ENCODE measurements at places on chromosomes 4 and X.
A peak's percentile ranks its signal among the peaks of the same experiment; 100 is the strongest.

DNA sequence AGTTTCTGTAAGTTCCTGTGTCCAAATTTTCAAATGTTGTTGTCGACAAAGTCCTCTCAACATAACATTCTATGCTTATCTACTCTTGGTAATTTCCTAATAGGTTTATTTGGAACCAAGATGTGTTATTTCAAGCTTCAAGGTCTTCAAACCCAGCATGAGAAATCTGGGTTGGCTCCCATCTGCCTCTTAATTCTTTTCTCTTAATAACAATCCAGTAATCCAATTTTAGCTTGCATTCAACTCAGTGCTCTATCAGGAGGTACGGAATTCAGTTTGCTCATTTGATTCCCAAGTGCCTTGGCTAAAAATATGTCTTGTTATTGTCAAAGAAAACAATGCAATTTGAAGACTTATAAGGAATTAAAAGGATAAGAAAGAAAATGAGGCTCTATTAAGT is 235.5 kb upstream of the MID1 start:
- DNase-seq = no peak

GRCh38 chrX:70029863-70030262 is 19.9 kb downstream of the AWAT2 start:
- peak; percentile 62 for DNase-seq

DNA sequence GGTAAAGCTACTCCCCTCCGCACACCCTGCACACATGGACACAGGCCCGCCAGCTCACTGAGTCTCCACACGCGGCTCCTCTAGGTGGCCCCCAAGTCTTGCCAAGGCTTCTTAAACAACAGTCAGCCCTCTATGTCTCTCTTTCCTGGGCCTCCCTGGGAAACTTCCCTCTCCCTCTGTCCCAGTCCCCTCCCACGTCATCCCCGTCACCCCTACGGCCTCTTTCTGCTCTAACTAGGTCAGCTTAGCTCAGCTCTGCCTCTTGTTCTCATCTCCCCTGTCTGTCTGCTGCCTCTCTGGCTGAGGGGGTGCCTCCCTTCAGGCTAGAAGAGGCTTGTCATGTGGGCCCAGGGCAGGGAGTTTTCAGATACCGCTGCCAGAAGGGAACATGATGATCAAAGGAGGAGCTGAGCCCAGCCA is 38.8 kb downstream of the SEPTIN6 start:
- DNase-seq = no peak

GRCh38 chrX:66632473-66632872 is 6.4 kb downstream of the EDA2R start:
- no peak for DNase-seq

DNA sequence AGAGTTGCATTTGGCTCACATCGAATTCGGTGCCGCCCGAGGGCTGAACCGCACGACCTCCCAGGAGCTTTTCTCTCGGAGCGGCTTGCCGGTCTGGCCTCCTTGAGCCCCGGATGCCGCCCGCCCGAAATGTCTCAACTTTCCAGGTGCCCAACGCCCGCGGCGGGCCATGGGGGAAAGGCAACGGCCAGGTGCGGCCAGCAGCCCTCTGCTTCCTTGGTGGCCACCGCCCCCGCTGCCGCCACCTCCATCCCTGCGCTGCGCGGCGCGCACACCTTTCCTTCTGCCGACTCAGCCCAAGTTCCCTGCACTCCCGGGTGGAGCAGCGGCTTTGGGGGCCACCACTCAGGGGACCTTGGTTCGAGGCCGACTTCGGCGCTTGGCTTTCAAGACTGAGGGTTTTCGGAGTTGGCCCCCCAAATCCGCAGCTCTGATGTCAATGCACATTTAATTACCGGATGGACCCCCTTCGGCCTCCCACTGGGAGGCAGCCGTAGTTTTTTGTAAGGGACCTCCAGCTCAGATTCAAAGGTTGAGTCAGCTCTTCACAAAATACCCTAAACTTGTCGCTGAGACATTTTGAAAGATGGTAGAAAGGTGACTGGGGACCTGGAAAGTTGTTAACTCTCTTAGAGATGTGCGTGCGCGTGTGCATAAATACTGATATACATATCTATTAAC is 1.1 kb downstream of the AFF2 start:
- no peak for DNase-seq

DNA sequence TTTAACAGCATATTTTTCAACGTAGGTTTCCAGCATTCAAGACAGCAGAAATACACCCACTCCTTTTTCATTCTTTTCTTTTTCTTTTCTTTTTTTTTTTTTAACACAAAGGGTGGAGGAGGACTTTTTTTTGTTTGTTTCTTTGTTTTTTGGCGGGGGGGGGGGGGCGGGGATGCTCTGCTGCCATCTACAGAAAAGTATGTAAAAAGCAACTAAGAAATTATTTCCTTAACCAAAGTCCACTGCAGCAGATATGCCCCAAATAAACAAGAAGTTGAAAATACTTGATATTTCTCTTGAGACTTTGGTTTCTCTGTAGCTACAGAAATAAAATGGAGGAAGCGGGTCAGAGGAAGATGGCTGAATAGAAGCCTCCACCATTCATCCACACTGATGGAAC is 63.2 kb upstream of the PBDC1 start:
- no peak for DNase-seq

- no peak for DNase-seq
Measured at GRCh38 chrX:111460607-111461006, 48.6 kb upstream of the DCX start.

DNA sequence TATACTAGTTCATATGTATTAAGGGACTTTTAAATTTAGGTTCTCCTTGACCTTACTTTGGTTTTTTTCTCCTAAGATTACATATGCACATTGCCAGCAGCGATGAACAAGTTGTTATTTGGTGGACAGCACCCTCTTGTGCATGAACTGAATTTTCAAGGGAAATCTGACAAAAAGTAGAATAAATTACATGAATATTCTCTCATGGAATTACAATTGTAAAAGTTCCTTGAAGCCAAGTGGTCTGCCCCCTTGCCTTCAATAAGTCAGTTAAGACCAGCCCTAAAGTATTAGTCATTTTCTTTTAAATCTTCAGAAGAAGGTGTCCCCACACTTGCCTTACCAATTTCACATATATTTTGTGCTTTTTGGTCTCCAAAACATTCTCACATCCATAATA is 30.7 kb upstream of the SMARCA5 start:
- no peak for DNase-seq

- DNase-seq = peak; percentile 49
Measured at GRCh38 chr4:184104419-184105101, 113.1 kb downstream of the ENPP6 start.

- no peak for DNase-seq
Measured at GRCh38 chr4:137359691-137360315, 172.5 kb downstream of the PCDH18 start.

DNA sequence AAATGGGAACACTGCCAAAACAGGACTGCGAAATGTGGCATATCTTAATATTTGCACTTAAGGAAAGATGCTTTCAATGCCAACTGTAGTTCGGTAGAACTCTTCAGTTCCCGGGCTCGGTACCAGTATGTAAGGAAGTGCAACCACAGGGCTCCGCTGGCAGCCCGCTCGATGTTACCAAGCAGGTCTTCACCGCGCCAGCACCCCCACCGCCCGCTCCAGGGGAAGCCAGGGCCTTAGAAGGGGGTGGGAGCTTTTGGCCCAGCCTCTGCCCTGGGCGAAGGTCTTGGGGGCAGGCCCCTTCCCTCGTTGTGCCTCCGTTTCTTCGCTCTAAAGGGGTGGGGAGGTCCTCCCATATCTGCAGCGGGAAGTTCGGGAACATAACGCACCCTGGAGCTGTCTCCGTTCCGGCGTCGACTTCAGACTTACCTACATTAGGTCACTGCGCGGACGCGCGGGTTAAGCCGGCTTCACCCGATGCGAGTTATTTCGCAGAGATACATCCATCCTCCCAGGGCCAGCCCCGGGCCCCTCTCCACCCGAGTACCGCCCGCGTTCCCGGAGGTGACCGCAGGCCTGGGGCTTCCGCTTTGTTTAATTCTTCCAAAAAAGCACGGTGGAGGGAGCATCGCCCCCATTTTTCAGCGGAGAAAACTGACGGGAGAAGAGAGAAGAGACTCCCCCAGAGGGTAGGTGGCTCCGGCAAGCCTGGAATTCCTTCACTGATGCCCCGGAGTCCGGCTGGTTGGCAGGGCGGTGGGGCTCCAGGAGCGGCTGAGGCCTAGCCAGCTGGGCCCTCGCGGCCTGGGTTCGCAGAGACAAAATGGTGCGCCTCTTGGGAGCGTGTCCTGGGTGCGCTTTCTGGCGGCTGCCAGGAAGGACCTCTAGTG is 1.0 kb upstream of the HMX1 start:
- DNase-seq = no peak

DNA sequence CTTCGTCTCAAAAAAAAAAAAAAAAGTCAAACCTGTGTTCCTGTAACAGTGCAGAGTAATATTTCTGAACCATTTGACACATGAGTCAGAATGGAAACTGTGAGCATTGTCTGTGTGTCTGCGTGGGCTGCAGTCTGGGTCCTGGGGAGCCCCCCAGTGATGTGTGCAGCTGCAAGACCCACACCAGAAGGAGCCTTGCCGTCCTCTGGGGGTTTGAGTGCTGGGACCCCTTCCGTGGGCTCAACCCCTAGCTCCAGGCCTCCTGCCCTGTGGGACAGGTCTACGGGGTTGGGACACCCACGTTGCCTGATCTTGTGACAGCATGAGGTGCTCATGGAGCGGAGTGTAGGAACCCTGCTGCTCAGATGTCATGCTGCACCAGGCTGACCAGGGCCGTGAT is 43.7 kb downstream of the DDX3X start:
- no peak for DNase-seq

- DNase-seq = no peak
Measured at GRCh38 chrX:153564047-153564606, 34.8 kb downstream of the CCNQ start.

GRCh38 chr4:176775338-176775737 is 17.4 kb downstream of the VEGFC start:
- no peak for DNase-seq

GRCh38 chr4:101147283-101147682 is 200.0 kb downstream of the PPP3CA start:
- no peak for DNase-seq
